ENCODE measurements at places on chromosomes 2 and 18.

DNA sequence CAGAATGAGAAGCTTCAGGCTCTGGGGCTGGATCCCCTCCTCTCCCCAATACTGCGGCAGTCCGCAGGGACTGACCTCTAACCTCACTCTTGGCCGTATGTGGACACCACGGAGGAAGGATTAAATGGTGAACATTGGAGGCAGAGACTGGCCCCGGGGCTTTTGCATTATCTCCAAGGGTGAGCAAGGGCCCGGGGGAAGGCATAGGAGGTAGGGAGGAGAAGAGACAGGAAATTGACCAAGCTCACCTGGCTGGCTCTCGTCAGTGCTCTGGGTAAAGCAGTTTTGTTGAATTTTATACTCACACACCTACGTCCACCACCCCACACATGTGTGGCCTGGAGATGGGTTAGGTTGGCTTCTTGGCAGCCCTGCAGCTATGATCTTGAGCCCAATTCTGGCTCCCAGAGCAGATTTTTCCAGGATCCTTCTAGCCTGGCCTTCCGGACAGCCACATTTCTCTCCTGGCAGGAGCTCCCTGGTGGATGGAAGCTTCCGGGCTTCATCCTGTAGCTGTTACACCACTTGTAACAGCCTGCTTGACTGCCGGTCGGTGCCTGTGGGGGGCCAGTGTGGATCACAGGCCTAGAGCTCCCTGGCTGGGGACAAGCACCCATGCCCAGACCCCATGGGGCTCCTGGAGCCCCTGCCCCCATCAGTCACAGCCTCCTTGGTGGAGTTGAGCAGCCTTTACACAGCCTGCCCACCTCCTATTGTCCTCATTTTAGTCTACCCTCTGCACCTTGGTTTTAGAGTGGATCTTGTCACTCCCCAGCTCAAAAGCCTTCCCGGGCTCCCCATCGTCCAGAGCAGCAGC, 7.6 kb downstream of the ITM2C start:
- no peak for DNase-seq

DNA sequence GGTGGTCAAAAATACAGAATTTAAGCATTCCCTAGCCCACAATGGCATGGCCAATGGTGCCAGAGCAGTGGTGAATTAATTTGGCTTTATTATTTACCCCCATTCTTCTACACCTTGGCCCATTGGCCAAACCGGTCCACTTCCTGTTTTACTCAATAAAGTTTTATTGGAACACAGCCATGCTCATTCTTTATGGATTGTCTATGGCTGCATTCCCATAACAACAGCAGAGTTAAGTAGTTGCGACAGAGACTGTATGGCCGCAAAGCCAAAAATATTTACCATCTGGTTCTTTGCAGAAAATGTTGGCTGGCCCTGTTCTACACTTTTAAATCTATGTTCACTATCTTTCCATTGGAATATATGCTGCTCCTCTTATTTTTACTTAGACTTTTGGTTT, 130.3 kb upstream of the CCDC68 start:
- no peak for DNase-seq

- no peak for DNase-seq
These were observed 473 bp downstream of the ELMOD3 start for GRCh38 chr2:85355073-85355410.

DNA sequence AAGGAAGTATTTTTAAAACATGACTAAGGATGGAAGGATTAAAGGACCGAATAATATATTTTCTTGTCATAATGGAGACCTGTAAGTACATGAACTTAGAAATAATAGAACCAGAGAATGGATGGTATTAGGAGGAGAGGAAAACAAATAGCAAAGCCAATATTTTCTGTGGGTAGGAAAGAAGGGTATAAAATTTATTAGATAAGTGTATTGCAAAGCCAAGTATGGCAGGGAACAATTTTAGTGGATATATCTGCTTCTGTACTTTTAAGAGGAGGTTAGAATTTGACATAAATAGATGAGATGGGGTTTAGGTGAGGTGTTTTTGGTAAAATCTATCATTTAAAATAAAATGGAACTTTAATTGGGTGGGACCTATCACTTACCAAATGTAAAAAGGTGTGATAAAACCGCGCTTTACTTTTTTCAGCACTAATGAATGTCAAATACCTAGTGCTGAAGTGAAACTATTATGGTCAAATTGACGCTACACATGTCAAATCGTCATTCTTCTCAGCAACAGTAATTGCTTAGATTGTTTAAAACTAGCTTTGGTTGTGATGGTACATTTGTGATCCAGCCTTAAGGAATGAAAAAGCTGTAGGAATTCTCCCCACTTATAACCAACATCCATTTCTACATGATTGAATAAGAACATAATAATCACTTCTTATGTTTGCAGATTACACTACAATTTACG, 78.1 kb upstream of the ZEB2 start:
- DNase-seq = no peak

GRCh38 chr2:50902365-50902764, 129.6 kb downstream of the NRXN1 start:
- no peak for DNase-seq

DNA sequence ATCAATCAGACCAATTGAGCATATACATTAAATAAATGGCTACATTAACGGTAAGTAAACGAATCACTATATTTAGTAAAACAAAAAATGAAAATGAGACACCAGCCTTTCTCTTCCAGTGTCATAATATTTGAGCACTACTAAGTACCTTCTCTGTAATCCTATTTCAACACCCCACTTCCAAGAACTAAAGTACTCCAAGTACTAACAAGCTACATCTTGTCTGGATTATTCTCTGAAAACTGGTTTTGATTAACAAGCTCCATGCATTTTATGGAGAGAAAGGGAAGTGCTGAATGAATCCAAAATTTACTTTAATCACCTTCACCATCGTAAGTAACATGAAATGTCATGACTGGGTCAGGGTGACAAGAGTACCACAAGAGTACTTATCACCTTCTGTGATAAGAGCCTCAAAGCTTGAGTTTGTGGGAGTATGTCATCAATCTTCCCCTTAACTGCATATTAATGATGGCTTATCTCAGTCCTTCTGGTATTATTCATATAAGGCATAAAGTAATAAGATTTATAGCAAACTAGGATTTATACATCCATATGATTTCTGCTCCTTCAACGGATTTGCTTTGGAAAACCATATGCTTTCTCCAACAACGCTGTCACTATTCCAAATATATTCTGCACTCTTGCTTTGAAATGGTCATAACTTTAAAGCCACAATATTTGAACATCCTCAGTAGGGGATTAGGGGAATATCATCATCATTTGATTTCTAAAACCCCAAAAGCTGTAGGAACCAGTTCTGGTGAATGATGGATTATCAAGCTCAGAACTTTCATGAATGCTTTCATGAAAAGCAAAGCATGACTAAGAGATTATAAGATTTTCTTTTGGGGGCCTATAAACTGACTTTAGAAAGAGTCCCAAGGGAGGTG, 127.0 kb downstream of the ANTXR1 start:
- DNase-seq = no peak

- no peak for DNase-seq
These were observed 11.3 kb downstream of the RMP24 start for GRCh38 chr18:35983818-35984217.

Measured in HL-60 (cell line).